ENCODE measurements at places on chromosomes 3 and 15. TPM values are rescaled to one million over a fixed set of nuclear protein-coding genes. Genes with fewer than 3 reads are reported as not detected.

CTDSPL gene
- total RNA-seq: 4.1 TPM

SERP1 gene
- 98.5 TPM for total RNA-seq

DNA sequence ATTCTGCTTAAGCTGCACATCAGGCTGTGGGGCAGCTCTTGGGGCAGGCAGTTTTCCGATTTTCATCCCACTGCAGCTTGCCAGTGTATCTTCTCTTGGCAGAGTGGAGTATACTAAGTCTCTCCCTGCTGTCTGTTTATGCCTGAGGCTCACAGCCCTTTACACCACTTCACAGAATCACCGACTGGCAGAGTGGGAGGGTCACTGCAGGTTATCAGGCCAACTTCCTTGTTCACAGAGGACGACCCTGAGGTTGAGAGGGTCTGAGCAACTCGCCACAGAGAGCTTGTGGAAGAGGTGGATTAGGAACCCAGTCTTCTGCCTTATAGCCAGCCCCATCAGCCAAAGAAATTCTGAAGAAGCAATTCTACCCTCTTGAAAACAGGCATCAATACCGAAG, 30.9 kb downstream of the KIF9 start:
- DNase-seq: no peak

DNA sequence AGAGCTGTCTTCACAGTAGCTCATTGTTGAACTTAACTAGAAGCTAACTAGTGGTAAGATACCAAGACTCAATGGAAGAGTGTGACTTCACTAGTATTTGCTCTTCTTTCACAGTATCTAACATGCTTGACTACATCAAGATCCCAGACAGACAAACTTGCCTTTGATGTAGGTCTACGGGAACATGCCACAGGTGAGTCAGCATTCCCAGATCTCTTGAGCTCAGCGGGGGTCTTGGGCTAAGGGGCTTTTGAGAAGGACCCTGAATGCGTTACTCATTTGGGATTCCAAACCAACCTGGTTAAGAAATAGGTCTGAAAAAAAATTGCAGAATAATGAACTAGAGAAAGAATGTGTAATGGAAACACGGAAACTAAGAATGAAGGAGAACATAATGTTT, 222.4 kb downstream of the RYR3 start:
- DNase-seq: no peak

- no peak for DNase-seq
These were observed 108.0 kb downstream of the KCNH8 start for GRCh38 chr3:19256313-19256712.

DNA sequence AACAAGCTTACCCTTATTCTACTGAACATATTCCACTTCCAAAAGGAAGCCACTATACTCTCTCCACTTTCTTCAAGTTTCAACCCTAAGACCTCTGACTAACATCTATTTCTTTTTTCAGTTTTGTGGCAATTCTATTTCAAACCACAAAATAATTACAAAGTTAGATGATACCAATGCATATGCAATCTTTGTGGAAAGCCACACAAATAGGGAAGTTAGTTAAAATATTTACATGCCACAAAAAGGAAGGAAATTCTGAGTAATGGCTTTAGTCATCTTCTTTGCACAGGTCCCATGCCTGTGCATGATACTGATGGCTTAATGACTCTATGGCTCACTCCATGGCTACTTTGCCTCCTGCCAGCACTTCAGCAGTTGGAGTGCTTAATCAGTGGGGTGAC, 57.0 kb upstream of the MCTP2 start:
- DNase-seq: peak; percentile 35

SAMMSON gene
- total RNA-seq: not detected

- no peak for DNase-seq
These were observed 268.6 kb upstream of the UBE2E1 start for GRCh38 chr3:23537101-23537551.

CADM2 gene
- total RNA-seq: not detected

DNA sequence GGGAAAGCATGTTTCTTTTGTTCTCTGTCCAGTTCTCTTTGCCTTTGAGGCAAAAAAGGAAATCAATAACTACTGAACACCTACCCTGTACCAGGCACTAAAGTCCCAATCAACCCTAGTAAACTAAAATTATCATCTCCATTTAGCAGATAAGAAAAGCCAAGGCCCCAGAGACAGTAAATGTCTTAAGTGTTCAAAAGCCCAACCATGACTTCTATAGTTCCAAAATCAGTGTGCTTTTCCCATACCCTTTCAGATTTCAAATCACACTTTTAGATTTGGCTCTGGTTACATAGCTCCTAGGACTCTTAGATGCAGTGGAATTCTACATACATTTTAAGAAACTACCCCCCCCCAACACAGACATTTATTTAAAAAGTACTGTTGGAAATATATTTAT, 63.5 kb downstream of the UACA start:
- DNase-seq: no peak

SNX22 gene
- 0.55 TPM for total RNA-seq

GRCh38 chr15:41307679-41308078, 24.7 kb downstream of the OIP5 start:
- no peak for DNase-seq

DNA sequence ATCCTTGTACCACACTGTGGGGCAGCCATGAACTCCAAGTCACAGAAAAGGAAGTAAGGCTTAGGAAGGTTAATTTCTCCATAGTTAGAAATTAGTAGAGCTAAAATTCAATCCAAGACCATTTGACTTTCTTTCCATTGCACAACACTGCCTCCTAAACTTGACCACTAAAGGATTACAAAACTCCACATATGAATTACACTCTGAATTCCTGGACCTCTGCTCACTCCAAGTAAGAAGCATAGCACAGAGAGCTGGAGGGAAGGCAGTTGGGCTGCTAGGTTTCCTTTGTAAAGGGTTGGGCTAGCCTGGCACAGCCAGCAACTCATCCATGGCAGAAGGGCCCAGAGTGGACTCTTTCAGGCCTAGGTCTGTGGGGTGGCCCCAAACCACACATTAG, 134.4 kb downstream of the MYLK start:
- no peak for DNase-seq

TLE3 gene
- total RNA-seq: 59.2 TPM

DNA sequence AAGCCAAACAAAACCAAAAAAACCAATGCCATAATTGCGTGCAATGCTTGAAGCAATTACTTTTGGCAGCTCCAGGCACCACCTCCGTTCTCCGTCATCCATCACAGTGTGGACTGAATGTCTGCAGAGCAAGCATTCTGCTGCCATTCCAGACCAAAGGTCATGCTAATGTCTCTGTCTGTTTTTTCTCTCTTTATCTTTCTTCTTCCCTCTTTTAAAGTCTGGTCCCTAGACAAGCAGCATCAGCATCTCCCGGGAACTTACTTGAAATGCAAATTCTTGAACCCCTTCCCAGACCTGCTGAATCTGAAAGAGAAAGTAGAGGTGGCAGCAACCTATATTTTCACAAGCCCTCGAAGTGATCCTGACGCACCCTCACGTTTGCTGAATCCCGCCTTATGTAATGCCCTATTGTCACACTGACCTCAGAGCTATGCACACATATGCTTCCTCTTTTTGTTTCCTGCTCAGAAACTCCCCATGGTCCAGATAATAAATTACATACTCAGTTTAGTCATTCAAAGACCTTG, 297.3 kb upstream of the PROK2 start:
- no peak for DNase-seq

- no peak for DNase-seq
These were observed 38.8 kb upstream of the ANKRD34C start for GRCh38 chr15:79243723-79244122.

ITPKA gene
- 0.48 TPM for total RNA-seq

CCDC39 gene
- total RNA-seq: not detected

DNA sequence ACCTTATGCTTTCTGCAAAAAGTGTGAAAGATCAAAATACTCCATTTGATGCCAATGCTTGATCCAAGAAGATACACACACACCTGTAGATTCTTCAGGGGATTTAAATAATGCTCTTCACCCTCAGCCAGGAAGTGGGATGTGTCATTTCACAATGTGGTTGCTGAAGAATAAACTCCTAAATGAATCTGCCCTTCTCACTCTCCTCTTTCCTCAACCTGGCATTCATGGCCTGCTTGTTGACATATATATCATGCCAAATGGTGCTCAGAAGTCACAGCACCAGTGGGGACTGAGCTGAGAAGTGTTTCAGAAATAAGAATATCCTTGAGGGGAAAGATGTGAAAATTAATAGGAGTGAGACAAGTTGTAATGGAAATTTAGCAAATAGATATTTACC, 146.6 kb upstream of the ARHGEF26 start:
- no peak for DNase-seq

DNA sequence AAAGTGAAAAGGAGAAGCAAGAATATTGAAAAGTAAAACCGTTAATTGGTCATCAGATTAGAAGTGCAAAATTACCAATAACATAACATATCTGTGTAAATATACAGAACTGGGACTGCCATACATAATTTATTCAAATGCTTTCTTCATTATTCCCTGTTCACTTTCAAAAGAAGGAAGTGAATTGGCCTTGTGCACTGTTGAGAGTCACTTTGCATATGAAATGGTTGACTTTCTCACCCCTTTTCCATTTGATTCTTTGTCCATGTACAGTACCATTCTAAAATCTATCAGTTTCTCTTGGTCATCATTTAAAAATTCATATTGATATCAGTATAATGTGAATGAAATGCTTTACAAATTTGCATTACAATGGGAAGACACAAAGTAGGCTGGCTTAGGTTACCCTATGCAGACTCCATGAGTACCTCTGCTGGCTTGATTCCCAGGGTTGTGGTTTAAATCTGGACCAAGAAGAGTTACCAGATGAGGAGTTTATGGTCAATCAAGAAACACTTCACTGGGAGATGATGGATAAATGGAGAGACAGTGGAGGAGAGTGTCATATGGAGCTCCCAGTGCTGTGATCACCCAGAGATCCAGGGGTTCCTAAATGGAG, 210.9 kb upstream of the TOPAZ1 start:
- DNase-seq: no peak

SETD5 gene
- 110 TPM for total RNA-seq

FAM219B gene
- 103 TPM for total RNA-seq

B3GNT5 gene
- 0.60 TPM for total RNA-seq

LRRC15 gene
- total RNA-seq: not detected

DNA sequence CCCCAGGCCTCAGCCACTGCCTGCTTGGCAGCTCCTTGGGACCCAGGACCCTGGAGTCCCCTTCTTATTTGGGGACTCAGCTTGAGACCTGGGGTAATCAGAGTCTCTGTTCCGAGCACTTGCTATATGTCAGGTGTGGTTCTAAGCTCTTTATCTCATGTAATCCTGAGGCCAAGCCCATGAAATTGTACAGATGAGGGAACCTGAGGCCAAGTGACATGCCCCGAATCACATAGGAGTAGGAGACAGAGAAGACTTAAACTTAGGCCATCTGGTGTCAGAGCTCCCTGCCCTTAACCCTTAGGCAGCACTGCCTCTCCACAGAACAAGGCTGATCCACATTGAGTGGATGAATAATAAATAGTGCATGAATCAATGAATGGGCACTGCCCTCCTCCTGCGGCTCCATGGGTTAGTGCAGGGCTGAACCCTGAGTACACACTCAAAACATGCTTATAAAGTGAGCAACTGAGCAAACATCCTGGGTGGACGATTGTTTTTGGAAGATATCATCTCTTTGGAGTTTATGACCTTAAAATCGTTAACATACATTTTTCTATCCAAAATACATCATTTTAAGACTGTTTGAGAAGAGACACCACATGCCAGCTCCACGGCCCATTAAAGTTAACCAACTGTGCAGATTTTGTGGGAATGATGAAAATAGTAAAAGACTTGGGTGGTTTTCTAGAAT, 33.2 kb upstream of the IQSEC1 start:
- no peak for DNase-seq

FBXW12 gene
- not detected for total RNA-seq

DNA sequence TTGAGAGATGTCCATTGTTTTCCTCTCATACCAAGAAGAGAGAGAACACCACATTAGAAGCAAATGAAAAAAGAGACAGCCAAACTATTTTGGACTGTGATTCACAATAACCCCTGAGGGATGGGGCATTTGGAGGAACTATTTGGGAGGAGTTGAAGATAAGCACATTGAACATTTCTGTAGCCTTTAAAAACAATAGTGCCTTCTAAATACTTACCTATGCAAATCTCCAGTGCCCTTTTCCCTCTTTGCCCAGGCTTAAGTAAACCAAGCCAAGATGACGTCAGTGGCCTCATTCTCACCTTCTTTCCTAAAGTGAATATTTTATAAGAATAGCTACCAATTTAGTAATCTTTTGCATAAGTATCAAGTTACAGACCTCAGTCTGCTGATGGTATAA, 89.7 kb upstream of the COL8A1 start:
- DNase-seq: no peak

DNA sequence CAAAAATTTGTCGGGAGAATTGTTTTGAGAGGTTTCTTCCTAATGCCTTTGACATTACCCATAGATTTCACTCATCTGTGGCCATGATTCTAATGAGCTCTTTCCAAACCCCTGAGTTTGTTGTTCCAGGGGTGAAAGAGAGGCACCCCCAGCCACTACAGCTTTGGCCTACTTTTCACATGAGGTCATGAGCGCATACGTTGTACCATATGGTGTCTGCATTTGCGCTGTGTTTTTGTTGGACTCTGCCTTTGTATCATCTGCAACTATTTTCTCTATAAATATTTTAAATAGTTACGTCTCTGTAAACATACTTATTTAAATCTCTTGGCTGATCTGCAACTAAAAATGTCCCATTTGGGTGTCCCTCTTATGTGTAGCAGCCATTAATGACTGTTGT, 107.9 kb downstream of the LRTM1 start:
- DNase-seq: no peak

SPTBN5 gene
- 1.5 TPM for total RNA-seq

GRCh38 chr3:185361920-185362319, 1.0 kb upstream of the MAP3K13 start:
- no peak for DNase-seq

DNA sequence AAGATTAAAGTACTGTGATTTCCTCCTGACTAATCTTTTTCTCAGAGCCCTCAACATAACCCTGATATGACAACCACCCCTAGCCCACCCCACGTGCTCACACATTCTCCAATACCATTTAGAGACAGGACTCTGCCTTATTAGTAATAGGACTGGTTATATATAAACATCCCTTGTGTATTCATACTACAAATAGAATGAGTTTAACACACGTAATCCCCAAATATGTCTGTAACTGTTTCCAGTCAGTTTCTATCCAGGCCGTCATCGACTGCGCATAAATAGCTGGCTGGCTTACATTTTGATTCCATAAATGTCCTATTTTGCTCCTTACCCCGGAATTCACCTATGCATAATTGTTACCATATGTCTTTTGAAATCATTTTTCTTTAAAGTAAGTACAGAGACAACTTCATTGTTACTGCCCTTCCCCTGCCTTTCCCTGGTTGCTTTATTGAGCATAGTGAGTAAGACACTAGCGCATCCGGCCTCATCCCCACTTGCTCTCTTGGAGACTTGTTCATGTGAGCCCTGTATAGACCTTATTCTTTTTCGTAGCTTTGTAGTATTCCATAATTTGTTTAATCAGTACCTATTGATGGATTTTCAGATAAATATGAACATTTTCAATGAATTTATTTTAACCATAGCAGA, 3.5 kb upstream of the P2RY14 start:
- no peak for DNase-seq

DNA sequence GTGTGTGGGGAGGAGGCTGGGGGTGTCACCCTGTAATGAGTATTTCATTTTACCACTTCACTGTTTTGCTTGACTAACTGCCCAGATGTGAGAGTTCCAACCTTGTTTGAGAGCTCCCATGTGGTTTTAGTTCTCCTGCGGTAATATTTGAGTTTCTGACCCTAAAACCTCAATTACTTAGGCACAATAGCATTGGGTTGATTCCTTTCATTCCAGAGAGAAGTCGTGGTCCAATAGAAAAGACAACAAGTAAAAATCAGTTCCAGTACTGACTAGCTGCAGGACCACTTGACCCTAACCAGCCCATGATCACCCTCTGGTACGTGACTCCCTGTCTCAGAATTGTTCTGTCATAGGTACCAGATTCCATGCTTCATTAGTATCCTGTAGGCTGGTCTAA, 630.4 kb downstream of the CADM2 start:
- DNase-seq: no peak

CD200 gene
- 9.2 TPM for total RNA-seq

Data from activated CD4-positive, alpha-beta memory T cell treated with anti-CD3 and anti-CD28 coated beads, Interleukin-2, amount 10 ng/mL, durations not matched to agents 7 days and 5 days (primary cell).